Kidney glomerular epithelial cell (primary cell): ENCODE measurements at places on chromosomes 2 and 18.
A peak's percentile ranks its signal among the peaks of the same experiment; 100 is the strongest.

GRCh38 chr18:14922031-14922430 is 174.1 kb downstream of the ANKRD30B start:
- no peak for DNase-seq

DNA sequence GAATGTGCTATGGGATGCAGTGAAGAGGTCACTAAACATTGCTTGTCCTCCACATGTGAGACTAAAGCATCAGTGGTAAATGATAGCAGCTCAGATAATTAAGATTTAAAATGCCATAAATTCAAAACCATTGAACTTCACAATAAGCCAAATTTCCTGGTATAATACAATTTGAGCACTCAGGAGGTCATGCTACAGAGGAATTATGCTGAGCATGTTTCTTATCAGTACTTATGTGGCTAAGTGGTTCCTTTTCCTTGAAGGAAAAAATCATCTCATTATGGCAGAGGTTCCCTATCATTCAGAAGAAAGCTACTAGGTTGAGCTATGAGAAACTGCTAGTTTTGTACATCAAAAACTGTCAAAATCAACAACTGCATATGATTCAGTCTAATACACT is 156.6 kb downstream of the AGPS start:
- DNase-seq = no peak

DNA sequence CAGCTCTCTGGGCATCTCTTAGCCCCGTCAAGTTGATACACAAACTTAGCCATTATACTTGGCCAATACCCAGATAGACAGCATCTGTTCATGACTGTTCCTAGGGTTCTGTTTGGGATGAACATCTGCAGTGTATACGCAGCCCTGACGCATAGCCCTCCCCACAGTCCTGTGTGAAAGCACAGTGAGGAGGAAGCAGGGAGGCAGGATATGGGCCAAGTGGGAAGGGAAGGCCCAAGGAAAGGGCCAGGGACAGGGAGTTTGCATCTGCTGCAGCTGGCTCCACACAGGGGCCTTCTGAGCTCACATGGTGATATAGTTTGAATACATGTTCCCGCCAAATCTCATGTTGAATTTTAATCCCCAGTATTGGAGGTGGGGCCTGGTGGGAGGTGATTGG is 80.2 kb downstream of the CMPK2 start:
- DNase-seq = no peak

DNA sequence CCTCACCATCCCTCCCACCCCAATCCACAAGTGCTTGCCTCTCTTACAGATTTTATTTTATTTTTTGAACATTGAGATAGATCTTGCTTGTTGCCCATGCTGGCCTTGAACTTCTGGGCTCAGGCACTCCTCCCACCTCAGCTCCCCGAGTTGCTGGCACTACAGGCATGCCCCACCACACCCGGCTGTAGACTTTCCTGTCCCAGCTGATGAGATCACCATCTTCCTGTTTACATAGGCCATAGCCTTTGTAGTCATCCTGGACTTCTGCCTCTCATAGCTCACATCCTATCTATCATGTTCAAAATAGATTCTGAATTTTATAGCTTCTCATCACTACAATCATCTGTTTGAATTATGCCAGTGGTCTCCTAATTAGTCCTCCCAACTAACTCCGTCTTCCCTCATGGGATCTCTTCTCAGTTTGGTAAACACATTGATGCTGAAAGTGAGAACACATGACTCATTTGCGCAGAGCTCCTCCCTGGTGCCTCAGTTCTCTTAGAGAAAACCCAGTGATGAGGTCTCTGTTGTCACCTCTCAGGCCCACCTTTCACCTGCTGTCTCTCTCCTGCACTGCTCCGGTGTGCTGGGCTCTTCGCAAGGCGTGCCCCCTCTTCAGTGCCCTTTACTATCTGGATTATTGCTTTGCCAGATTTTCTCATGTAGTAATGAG is 243.0 kb downstream of the ZNF407 start:
- DNase-seq = peak; percentile 19
